Gastroesophageal sphincter (tissue), 4 donors: ENCODE measurements at places on chromosomes 1 and 21.

- no peak for ATAC-seq
These were observed 981.7 kb upstream of the B3GALT2 start for GRCh38 chr1:194167956-194168640.

GRCh38 chr21:31092832-31093625 is 54.8 kb upstream of the KRTAP19-8 start:
- no peak for ATAC-seq

DNA sequence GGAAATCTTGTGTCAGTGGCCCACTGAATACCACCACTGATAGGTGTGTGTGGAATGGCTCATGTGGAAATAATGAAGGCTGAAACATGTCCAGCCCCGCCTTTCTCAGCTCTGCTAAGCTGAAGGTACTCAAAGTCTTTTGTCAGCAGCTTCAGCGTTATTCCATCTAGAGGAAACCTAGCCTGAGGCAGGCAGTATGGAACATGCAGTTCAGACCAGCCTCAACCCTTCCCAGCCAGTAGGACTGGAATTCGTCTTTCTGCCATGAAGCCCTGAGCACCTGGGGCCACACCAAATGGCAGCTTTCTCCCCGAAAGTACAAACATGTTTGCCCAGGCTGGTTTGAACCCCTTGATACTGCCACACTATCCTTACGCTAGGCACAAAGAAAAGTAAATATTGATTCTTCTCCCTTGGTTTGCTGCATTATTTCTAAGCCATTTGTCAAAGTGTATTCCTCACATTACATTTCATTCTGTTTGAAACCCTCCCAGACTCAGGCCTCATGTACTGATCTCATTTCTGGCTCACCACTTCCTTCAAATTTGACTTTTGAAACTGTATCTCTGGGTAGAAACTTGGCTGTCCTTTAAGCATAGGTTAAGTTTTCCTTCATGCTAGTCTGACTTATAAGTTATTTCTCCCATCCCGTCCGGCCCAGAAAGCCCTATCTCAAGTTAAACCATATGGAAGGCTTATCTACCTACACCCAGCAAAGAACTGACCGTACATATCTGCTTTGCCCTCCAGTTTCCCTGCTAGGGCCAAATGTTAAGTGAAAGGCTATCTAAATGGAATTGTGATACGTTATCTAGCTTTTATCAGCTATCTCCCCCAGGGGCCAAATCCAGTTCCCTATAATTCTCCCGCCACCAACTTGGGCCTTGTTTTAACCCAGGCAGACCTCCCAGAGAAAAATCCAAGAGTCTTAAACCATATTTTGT is 45.7 kb upstream of the HOOK1 start:
- no peak for ATAC-seq

DNA sequence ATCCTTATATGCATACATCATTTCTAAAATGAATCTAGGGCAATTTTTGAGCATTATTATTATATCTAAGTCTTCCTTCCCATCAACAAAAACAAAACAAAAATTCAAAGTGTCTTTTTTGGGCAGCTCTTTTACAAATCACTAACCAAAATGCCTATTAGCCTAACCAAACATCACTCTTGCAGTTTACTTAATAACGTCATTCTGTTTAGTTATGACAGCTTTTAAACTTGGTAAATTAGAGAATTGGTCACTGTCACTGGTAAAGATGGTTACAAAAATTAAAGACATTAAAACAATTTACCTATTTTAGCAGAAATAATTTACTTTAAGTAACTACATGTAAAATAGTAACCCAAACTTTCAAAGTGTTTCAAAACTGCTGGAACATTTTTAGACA is 2.8 kb downstream of the ARHGAP29 start:
- no peak for ATAC-seq

DNA sequence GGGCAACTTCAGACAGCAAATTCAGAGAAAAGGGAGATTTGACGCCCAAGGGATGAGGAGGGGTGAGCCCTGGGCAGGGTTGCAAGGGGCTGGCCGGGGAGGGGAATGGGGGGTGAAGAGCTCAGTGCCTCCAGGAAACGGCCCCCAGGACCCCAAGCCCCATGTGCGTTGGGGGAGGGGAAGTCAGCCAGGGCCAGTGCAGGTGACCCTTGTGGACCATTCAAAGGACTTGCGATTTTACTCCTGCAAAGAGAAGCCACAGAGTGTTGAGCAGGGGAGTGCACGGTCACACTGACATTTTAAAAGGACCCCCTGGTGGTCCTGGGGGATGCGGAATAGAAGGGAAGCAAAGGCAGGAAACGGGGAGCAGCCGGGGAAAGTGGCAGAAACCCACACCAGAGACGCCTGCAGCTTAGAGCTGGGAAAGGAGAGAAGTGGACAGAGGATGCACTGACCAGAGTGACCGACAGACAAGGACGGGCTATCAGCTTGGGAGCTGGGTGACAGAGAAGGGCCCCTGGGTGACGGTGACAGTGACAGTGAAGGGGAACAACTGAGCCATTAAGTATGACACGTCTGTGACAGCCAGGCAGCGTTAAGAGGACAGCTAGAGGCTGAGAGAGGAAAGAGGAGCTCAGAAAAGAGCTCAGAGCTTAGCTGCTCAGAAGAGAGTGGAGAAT is 54.0 kb upstream of the TMEM51 start:
- no peak for ATAC-seq

GRCh38 chr1:78005755-78006154 is 1.0 kb downstream of the DNAJB4 start:
- no peak for ATAC-seq

DNA sequence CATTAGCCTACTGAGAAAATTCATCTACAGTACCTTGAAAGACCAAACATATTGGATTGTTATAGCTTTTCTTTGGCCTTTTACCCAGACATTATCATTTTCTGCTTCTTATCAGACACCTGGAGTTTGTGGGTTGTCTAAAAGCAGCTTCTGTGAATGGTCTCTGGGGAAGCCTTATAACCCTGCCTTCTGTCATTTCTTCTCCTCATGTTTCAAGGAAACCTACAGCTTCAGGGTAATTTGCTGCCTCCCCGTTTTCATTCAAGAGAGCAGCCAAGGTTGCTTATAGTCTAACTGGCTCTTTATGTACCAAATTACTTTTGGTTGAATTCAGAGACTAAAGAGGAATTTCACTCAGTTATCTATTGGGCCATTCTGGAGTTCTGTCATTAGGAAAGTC is 288.3 kb upstream of the SGIP1 start:
- ATAC-seq = no peak

GRCh38 chr1:184191181-184191621 is 139.7 kb downstream of the TSEN15 start:
- ATAC-seq = peak; percentile 82

GRCh38 chr1:93111561-93111960 is 32.5 kb downstream of the MTF2 start:
- ATAC-seq = no peak

DNA sequence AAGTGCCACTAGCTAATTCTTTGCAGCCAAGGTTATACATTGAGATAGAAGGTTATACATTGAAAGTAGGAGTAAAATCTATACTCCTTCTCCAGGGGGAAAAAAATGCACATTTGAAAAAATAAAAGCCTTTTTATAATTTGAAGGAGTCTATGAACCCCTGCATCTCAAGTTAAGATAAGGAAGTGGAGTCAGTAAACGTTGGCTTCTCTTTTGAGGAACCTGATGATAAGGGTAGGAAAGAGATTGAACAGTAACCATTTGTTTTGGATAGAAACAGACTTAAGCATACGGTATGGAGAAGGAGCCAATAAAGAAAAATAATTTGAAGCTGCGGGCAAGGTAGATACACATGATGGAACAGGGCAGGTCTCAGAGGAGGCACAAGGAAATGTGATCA is 64.1 kb downstream of the RPAP2 start:
- no peak for ATAC-seq

GRCh38 chr1:36471830-36472641 is 7.9 kb upstream of the MRPS15 start:
- ATAC-seq = no peak

- ATAC-seq = no peak
These were observed 29.0 kb downstream of the DUSP10 start for GRCh38 chr1:221712776-221713431.

DNA sequence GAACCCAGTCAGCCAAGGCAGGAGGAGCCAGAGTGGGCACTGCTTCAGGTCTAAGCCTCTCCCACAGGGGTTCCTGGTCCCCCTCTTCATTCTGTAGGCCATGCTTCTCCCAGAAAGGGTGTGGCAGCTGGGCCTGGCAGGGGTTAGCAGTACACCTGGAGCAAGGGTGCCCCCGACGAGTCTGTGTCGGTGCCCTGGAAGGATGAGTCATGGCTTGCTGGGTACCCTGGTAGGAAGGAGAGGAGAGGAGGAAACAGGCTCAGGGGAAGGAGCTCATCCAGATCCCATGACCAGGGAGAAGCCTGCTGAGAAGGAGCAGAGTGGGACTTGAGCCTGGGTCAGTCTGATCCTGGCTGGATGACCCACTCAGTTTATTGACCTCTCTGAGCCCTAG is 10.3 kb downstream of the KDF1 start:
- ATAC-seq = no peak
